ENCODE measurements at places on chromosomes 2 and 18.

DNA sequence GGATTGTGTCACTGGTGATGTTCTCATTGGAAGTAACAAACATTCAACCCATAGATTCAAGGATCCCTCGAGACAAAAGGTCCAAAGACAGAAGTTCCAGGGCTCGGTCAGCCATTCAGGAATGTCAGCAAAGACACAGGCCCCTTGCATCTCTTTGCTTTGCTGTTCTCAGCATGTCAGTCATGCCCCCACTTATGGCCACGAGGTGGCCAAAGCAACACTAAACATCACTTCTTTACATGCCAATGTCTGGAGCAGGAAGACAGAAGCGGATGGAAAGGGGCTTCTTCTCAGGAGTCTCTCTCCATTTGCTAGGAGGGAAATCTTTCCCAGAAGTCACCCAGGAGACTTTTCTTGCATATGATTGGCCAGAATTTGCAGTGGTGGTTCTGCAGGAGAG is 191.6 kb upstream of the SP5 start:
- H3K4me1 ChIP-seq: peaks cover 13% of the 10 kb centered on the region
- no peak for DNase-seq
- H3K27me3 ChIP-seq: no peaks in the 10 kb centered on the region
- no peak overlapping the region for H3K4me3 ChIP-seq
- no peak overlapping the region for H3K27ac ChIP-seq
- no peaks in the 10 kb centered on the region for H3K36me3 ChIP-seq

DNA sequence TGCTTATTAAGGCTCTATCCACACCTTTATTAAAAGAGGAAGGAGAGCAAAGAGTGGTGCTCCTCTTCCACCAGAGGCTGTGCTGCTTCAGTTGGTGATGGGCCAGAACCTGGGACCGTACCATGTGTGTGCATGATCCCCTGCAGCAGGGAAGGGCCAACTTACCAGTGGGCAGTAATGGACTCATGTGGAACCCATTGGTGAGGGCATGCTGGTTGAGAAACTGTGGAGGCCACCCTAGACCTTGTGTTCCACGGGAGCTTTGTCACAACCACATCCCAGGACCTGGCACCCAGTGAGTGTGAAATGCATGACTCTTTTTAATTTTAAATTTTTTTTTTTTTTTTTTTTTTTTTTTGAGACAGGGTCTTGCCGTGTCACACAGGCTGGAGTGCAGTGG is 5.4 kb downstream of the UBE2F start:
- peaks cover 2% of the 10 kb centered on the region for H3K36me3 ChIP-seq
- H3K27ac ChIP-seq: no peak overlapping the region
- DNase-seq: no peak
- H3K27me3 ChIP-seq: no peaks in the 10 kb centered on the region

DNA sequence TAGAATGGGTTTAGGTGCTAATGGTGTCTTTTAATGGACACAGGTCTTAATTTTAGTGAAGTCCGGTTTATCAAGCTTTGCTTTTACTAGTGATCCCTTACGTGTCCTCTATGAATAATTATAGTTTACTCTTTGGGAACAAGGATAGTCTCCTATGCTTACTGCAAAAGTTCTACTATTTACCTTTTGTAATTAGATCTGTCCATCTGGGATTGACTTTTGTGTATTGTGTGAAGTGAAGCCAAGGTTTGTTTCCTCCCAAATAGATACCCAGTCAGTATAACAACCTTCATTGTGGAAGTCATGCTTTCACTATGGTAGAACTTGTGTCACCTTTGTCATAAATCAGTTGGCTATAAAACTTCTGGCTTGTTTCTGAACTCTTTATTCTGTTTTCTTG is 740.9 kb upstream of the CRIM1 start:
- no peak for DNase-seq
- no peaks in the 10 kb centered on the region for H3K27me3 ChIP-seq
- no peaks in the 10 kb centered on the region for H3K4me1 ChIP-seq
- H3K36me3 ChIP-seq: no peaks in the 10 kb centered on the region

- no peaks in the 10 kb centered on the region for H3K4me1 ChIP-seq
- no peak overlapping the region for H3K27ac ChIP-seq
- no peaks in the 10 kb centered on the region for H3K36me3 ChIP-seq
- no peak overlapping the region for H3K4me3 ChIP-seq
Observed at GRCh38 chr2:162007447-162008040, 66.5 kb downstream of the DPP4 start.

DNA sequence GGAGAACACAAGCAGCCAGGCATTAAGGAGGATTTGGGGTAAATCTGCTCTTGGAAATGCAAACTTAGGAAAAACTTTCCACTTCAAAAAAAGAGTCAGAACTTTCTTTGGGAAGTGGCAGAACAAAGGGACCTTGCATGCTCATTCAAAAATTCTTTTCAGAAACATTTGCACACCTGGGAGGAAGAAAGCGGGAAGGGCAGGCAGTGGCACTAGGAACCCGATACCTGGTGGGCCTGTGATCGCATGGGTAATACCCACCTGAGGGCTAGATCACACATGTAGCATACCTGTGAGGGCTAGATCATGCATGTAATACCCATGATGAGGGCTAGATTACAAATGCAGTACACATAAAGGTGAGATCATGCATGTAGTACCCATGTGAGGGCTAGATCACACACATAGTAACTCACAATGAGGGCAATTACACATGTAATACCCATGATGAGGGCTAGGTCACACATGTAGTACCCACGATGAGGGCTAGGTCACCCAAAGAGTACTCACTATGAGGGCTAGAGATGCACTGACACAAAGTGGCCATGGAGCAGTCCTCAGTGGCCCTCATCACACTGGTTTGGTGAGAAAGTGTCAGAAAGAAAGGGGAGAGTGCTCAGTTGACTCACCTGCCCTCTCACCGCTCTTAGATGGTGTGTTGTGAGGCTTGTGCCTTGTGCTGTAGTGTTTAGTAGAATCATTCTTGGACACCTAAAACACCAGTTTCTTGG is 212.5 kb downstream of the DLGAP1 start:
- no peak for DNase-seq
- no peaks in the 10 kb centered on the region for H3K27me3 ChIP-seq
- H3K4me3 ChIP-seq: no peak overlapping the region
- no peaks in the 10 kb centered on the region for H3K36me3 ChIP-seq
- H3K27ac ChIP-seq: no peak overlapping the region

DNA sequence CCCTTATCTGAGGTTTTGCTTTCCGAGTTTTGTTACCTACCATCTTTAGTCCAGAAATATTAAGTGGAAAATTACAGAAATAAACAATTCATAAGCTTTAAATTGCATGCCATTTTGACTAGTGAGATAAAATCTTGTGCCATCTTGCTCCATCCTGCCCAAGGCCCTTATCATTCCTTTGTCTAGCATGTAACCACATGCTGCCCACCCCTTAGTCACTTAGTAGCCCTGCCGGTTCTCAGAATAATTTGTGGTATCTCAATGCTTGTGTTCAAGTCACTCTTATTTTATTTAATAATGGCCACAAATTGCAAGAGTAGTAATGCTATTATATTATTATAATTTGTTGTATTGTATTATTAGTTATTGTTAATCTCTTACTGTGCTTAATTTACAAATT is 36.8 kb upstream of the VPS54 start:
- H3K4me1 ChIP-seq: peaks cover 19% of the 10 kb centered on the region
- H3K36me3 ChIP-seq: no peaks in the 10 kb centered on the region
- H3K27ac ChIP-seq: no peak overlapping the region
- no peak overlapping the region for H3K4me3 ChIP-seq
